Left ventricle myocardium inferior (tissue), 1 donor: ENCODE measurements at places on chromosomes 16 and 17.

DNA sequence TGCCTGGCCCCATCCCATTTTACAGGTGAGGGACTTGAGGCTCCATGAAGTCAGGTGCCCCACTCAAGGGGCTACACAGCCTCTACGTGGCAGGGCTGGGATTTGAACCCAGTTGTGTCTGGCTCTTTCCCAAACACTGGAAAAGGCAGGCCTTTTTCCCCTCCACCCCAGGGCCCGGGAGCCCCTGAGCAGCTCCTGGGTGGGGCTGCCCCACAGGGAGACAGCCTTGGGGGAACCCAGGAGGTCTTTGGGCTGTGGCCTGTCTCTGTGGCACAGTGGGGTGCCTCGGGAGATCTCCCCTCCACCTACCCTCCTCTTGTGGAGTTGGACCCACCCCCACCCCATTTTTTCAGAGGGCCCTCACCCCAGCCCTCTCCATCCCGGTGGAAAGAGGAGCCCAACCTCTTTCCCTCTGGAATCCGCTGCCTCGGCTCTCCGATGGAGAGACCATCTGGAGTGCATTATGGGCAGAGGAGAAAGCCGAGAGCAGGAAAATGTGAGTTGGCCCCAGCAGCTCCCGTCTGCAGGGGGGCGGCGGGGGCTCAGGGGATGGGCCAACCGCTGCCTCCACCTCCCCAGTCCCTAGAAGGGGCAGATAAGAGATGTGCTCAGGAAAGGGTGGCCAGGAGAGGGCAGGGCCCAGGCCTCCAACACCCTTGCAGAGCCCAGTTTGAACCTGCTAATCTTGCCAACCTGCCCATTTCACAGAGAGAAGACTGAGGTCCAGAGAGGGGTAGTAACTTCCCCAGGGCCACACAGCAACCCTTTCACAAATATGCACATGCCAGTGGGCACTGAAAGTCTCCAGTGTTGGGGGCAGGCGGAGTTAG lies 15.4 kb upstream of the TMEM92 start:
- no peaks in the 10 kb centered on the region for H3K36me3 ChIP-seq
- H3K27me3 ChIP-seq: peaks cover 71% of the 10 kb centered on the region
- H3K4me3 ChIP-seq: no peak overlapping the region
- H3K4me1 ChIP-seq: no peaks in the 10 kb centered on the region
- no peak for DNase-seq
- H3K27ac ChIP-seq: no peak overlapping the region

DNA sequence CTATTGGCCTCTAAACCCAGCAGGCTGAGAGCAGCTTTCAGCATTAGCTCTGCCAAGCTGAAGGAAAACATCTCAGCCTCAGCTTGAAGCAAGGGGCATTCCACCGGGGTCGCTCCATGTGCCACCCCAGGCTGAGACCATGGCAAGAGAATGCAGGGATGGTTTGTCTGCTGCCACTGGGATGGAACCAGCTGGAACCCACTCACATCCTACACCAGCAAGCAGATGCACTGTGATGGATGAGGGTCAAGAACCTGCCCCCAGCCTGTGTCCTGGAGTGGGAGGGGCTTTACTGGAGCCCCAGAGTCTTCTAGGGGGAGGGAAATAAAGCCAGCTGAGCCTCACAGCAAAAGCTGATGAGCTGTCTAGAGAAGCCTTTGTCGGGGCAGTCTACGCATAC lies 51.9 kb downstream of the C16orf95 start:
- no peaks in the 10 kb centered on the region for H3K36me3 ChIP-seq
- H3K4me1 ChIP-seq: no peaks in the 10 kb centered on the region
- no peak for DNase-seq

DNA sequence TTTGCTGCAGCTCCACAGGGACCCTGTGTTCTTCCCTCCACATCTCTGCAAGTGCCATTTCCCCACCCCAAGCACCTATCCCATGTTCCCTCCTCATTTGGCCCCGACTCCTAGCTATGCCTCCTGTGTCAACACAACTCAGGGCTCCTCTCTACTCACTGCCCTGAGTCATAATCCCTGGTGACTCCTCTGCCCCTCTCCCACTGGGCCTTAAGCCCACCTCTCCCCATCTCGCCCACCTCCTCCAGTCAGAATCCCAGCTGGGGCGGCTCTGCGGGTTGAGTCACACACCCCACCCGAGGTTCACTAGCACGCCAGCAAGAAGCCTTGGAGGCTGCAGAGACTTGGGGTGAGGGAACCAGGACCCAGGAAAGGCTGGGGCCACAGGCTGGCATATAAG lies 346.2 kb downstream of the FOXL1 start:
- no peak overlapping the region for H3K27ac ChIP-seq
- H3K4me1 ChIP-seq: peaks cover 12% of the 10 kb centered on the region
- peaks cover 48% of the 10 kb centered on the region for H3K27me3 ChIP-seq
- H3K4me3 ChIP-seq: no peak overlapping the region

GRCh38 chr17:62705156-62705777 lies 77.8 kb downstream of the MRC2 start:
- H3K4me3 ChIP-seq: peak overlapping the region; percentile 78
- H3K36me3 ChIP-seq: no peaks in the 10 kb centered on the region
- H3K4me1 ChIP-seq: peaks cover 37% of the 10 kb centered on the region
- H3K27me3 ChIP-seq: peaks cover 31% of the 10 kb centered on the region

DNA sequence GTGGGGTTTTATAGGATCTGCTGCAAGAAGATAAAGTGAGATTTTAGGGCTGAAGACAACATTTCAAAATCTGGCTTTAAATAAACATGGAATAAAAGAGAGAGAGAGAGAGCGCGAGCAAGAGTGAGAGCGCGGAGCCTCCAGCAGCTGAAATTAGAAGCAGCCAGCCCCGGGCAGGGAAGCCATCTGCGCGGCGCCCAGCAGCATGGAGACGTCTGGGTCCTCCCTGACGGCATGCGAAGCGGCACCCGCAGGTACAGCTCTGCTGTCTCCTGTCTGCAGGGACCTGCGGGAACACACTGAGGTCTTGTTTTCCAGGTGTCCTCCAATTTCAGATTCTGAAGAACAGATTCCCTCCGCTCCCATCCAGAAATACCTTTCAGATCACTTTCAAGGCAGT lies 7.9 kb upstream of the BAIAP2 start:
- no peak overlapping the region for H3K27ac ChIP-seq
- H3K4me3 ChIP-seq: no peak overlapping the region
- peaks cover 36% of the 10 kb centered on the region for H3K4me1 ChIP-seq
- no peaks in the 10 kb centered on the region for H3K36me3 ChIP-seq
- H3K27me3 ChIP-seq: peaks cover 40% of the 10 kb centered on the region
- no peak for DNase-seq

DNA sequence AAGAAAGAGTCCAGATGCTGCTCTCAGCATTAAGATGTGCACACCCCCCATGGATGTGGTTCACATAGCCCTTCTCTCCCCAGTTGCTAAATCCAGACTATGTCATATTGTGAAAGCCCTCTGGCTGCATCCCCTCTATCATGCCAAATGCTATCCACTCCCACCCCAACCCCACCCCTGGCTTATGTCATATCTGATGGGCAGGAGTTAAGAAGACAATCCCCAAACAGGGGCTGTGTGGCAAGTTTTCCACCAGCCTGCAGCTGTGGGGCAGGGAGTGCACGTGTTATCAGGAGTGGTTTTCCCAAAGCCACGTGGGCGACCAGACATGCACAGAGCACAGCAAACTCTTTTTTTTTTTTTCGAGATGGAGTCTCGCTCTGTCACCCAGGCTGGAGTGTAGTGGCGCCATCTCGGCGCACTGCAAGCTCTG lies 10.0 kb downstream of the FAM117A start:
- no peak overlapping the region for H3K4me3 ChIP-seq
- no peaks in the 10 kb centered on the region for H3K36me3 ChIP-seq
- no peaks in the 10 kb centered on the region for H3K27me3 ChIP-seq

DNA sequence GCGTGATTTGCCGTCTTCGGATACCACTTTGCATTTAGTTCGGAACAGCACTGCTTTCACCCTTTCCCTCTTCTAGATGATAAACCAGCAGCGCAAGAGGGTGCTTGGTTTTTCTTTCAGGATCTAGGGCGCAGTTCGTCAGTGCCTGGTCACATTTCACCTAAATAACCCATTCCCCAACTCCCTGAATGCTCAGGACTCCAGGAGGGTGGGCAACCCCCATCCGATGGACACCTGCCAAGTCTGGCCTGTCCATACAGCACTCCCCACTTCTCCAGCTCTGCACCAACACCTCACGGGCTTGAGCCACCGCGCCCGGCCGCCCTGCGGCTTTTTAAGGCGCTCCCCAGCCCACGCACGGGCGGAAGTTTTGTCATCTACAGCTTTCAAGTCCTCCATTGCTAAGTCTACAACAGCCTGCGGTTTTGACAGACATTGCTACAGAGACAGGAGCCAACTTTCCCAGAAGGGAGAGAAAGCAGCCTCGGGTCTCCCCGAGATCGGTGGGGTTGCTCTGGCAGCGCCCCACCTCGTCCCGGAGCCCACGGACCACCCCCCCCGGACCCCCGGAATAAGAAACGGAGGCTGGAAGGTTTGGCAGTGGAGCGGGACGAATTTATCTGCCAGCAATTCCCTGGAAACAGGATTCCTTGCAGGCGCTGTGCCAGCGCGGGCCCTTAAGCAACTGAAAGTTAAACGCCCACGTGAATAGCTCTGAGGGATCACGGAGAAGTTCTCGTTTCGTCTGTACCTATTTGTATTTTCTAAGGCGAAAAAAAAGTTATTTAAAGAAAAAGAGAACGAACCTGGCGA lies 38.6 kb upstream of the SLFN13 start:
- H3K27me3 ChIP-seq: peaks cover 100% of the 10 kb centered on the region
- peaks cover 20% of the 10 kb centered on the region for H3K4me1 ChIP-seq
- no peaks in the 10 kb centered on the region for H3K36me3 ChIP-seq
- peak overlapping the region; percentile 37 for H3K27ac ChIP-seq
- DNase-seq: peak; percentile 41
- H3K4me3 ChIP-seq: peak overlapping the region; percentile 62

GRCh38 chr16:3467182-3467581 lies 23.7 kb downstream of the NAA60 start:
- H3K27ac ChIP-seq: peak overlapping the region; percentile 23
- H3K4me3 ChIP-seq: no peak overlapping the region
- no peaks in the 10 kb centered on the region for H3K27me3 ChIP-seq
- H3K4me1 ChIP-seq: peaks cover 100% of the 10 kb centered on the region
- DNase-seq: no peak

GRCh38 chr17:68850749-68851510 lies 104.3 kb downstream of the ABCA8 start:
- no peak for DNase-seq
- H3K27ac ChIP-seq: peak overlapping the region; percentile 53
- H3K4me3 ChIP-seq: no peak overlapping the region

DNA sequence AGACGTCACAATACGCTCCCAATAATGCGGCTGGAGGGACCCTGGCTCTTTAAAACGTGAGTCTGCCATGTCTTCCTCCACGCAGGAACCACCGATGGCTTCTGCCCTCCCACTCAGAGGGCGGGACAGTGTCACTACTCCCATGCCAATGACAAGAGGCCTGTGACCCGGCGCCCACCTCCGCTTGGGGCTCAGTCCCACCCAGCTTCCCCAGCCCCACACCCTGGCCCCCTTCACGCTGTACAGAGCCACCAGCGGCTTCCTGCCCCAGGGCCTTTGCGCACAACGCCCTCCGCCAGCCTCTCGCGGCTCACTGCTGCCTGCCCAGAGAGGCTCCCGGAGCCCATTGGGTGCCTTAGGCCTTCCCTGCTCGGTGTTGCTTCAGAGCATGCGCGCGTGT lies 29.5 kb upstream of the ZNF469 start:
- H3K27me3 ChIP-seq: peaks cover 28% of the 10 kb centered on the region
- no peak overlapping the region for H3K27ac ChIP-seq
- H3K4me3 ChIP-seq: no peak overlapping the region
- H3K36me3 ChIP-seq: no peaks in the 10 kb centered on the region
- H3K4me1 ChIP-seq: no peaks in the 10 kb centered on the region
- peak; percentile 5 for DNase-seq

GRCh38 chr16:87621976-87622713 lies 19.8 kb downstream of the JPH3 start:
- H3K27ac ChIP-seq: no peak overlapping the region
- no peaks in the 10 kb centered on the region for H3K4me1 ChIP-seq
- no peak overlapping the region for H3K4me3 ChIP-seq

DNA sequence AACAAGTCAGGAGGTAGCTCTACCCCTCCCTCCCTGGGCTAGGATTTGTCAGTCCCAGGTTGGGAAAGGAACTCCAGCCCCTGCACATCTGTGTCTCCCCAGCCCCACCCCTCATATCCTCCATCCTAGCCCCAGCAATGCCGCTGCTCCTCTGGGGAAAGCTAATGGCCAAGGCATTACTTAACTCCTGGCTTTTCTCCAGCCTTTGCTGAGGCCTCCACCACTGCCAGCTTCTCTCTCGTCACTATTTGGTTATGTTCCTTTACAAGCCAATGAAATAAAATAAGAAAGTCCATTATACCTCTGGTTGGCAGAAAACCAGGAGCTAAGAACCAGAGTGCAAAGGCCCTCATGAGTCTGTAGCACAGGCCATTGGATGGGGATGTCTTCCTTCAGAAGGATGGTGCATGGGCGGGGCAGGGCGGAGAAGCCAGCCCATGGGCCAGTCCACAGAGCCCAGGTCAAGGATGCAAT lies 171.0 kb downstream of the CCDC182 start:
- H3K4me1 ChIP-seq: peaks cover 55% of the 10 kb centered on the region
- H3K27me3 ChIP-seq: no peaks in the 10 kb centered on the region
- H3K36me3 ChIP-seq: no peaks in the 10 kb centered on the region
- H3K27ac ChIP-seq: peak overlapping the region; percentile 46

DNA sequence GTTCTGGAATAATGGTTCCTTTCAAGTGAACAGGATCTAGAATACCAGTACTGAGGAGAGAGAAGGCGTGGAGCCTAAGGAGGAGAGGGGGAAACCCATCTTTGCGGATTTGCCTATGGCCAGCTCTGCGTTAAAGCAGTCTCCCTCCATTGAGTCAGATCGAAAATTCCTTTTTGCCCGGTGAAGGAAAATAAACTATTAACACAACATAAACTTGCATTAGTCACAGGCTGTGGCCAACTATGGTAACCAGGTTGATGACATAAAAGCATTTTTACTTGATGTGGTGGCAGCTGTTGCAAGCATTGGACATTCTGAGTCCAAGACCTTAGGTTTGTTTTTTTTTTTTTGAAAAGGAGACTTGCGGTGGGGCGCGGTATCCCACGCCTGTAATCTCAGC lies 8.9 kb downstream of the LDAF1 start:
- no peaks in the 10 kb centered on the region for H3K27me3 ChIP-seq
- peaks cover 63% of the 10 kb centered on the region for H3K36me3 ChIP-seq
- H3K4me3 ChIP-seq: no peak overlapping the region
- peak overlapping the region; percentile 12 for H3K27ac ChIP-seq

DNA sequence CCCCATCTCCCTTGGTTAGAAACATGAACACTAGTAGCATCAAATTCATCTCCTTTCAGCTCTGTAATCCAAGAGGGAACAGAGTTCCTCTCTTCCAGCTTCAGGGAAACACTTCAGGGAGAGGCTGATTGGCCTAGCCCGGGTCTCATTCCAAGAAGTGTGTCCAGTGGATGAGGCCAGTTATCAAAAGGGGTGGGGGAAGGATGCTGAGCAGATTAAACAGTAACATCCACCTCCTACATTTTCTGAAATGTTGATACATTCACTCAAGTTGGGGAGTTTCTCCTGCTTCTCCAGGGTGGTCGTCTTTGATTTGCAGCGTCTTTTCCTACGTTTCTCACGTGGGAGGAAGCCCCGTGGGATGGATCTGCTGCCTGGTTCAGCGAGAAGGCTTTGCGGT lies 62.9 kb upstream of the WSB1 start:
- H3K27me3 ChIP-seq: no peaks in the 10 kb centered on the region
- no peak overlapping the region for H3K27ac ChIP-seq
- H3K4me1 ChIP-seq: no peaks in the 10 kb centered on the region
- no peak for DNase-seq

GRCh38 chr17:54530398-54530797 lies 370.3 kb upstream of the TOM1L1 start:
- H3K4me1 ChIP-seq: no peaks in the 10 kb centered on the region
- H3K27ac ChIP-seq: no peak overlapping the region
- DNase-seq: no peak
- H3K4me3 ChIP-seq: no peak overlapping the region
- no peaks in the 10 kb centered on the region for H3K36me3 ChIP-seq

GRCh38 chr17:81889602-81890001 lies 1.8 kb downstream of the ALYREF start:
- no peaks in the 10 kb centered on the region for H3K27me3 ChIP-seq
- H3K4me1 ChIP-seq: peaks cover 60% of the 10 kb centered on the region
- H3K36me3 ChIP-seq: peaks cover 59% of the 10 kb centered on the region
- no peak for DNase-seq
- H3K4me3 ChIP-seq: peak overlapping the region; percentile 94
